ENCODE measurements at places on chromosomes 5 and 9.

GRCh38 chr5:35297755-35298154 lies 67.5 kb upstream of the PRLR start:
- DNase-seq, result no peak

GRCh38 chr5:77629509-77630113 lies 8.9 kb downstream of the OTP start:
- DNase-seq, result no peak

- peak; percentile 13 for DNase-seq
These were observed 900.0 kb upstream of the CDH10 start for GRCh38 chr5:25544652-25545249.

GRCh38 chr9:79604149-79604548 lies 32.4 kb downstream of the TLE4 start:
- no peak for DNase-seq

DNA sequence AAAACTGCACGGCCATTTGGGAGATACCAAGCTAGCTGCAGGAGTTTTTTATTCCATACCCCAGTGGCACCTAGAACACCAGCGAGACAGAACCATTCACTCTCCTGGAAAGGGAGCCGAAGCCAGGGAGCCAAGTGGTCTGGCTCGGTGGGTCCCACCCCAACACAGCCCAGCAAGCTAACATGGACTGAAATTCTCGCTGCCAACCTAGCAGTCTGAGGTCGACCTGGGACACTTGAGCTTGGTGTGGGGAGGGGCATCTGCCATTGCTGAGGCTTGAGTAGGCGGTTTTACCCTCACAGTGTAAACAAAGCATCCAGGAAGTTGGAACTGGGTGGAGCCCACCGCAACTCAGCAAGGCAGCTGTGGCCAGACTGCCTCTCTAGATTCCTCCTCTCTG lies 108.9 kb upstream of the CHD1 start:
- peak; percentile 40 for DNase-seq

DNA sequence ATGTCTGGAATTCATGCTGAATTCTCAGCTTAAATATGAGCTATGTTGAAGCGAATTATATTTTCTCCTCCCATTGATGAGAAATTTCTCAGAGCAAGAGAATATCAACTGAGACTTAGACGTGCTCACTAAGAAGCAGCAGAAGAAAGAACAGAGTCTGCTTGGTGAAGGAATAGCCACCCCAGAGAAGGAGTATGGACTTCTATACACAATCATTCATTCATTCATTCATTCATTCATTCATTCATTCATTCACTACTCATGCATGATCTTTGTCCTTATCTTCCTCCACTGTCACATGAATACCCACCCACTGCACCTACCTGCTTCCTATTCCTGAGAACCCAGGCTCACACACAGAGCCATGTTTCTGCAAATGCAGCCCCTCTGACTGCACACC lies 206.6 kb downstream of the DEPDC1B start:
- no peak for DNase-seq

- DNase-seq, result no peak
These were observed 159.4 kb downstream of the KDM4C start for GRCh38 chr9:6917162-6917561.

GRCh38 chr5:14665101-14665822 lies 744 bp downstream of the OTULIN start:
- peak; percentile 50 for DNase-seq

- no peak for DNase-seq
These were observed 43.8 kb upstream of the FST start for GRCh38 chr5:53436480-53437191.

GRCh38 chr9:19663570-19663969 lies 125.3 kb downstream of the SLC24A2 start:
- no peak for DNase-seq

DNA sequence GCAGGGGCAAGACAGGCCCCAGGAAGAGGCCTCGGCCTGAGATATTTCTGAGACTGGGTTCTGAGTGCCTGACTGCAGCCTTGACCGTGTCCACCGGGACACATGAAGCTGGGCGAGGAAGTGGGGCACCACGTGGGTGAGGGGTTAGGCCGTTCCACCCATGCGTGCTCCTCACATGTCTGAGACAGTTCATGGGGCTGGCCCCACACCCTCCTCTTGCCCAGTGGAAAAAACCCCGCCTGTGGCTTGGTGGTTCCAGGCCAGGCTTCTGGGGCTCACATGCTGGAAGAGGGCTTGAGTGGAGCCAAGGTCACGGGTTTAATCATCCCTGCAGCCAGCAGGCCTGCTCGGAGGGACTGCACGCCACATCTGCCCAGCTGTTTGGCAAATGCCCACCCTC lies 11.4 kb downstream of the HMCN2 start:
- DNase-seq, result no peak

DNA sequence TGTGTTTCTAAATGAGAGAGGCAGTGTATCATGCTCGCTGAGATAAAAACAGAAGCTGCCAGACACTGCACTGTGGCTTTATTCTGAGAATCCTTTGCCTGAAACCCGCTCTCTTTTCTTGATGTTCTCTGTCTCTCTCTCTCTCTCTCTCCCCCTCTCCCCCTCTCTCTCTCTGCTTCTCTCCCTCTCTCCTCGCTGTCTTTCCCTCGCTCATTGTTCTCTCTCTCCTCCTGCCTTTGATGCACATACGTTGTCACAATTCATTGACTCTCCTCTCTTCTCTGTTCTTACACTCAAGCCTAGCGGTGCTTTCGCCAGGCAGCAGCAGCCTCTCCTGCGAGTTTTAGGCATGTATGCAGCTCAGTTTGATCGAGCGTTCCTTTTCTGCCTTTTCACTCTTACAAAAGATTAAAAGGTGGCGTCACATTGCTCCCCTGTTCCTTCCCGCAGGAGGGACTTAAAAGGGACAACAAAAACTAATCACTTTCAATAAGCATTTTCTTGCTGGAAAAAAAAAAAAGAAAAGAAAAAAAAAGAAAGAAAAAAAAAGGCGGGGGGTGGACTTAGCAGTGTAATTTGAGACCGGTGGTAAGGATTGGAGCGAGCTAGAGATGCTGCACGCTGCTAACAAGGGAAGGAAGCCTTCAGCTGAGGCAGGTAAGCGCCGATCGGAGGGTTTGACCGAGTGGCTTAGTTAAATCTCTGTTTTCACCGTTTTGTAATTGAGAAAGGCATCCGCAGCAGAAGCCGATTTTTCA lies 717.9 kb upstream of the WWC1 start:
- no peak for DNase-seq

All from activated CD4-positive, alpha-beta T cell treated with anti-CD3 and anti-CD28 coated beads, Interleukin-10, Interleukin-2, amounts not matched to agents 100 ng/mL and 50 ng/mL, durations not matched to agents 16 hours and 8 hours (primary cell).